ENCODE measurements at places on chromosomes 7 and 10.

GRCh38 chr10:77584938-77585337, 52.7 kb downstream of the KCNMA1 start:
- no peak for DNase-seq

- no peak for DNase-seq
Observed at GRCh38 chr7:140645166-140645900, 4.7 kb upstream of the DENND2A start.

- no peak for DNase-seq
Observed at GRCh38 chr7:120033114-120033513, 239.9 kb upstream of the KCND2 start.

DNA sequence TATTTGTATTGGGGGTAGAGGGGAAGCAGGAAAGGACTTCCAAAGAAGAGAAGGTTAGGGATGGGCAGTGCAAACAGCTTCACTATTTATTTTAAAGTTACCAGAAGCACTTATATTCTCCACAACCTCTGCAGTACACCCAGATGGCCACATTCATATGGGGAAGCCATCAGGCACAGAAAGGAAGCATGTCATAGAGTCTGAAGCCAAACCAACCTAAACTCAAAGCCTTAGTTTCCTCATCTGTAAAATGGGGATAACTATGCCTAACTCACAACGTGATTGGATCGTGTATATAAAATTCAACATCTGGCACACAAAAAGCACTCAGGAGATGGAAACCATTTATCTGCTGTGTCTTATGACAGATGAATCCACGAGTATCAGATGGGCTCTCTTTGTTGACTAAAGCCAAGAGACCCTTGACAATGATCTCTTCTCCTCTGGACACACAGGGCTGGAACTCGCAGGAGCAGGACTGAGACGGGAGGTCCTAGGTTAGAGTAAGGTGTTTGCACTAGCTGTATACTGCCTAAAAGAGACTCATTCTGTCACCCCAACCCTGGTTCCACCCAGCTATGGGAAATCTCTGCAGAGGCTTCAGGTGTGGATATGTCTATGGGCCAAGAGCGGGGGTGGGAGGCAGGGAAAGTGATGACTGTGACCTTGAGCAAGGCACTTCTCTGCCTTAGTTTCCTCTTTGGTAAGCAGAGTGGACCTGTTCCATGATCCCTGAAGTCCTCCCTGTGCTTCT, 1.8 kb downstream of the KIAA1549 start:
- DNase-seq, result no peak

- no peak for DNase-seq
Observed at GRCh38 chr7:129090300-129090907, 35.5 kb upstream of the TNPO3 start.
